Stimulated activated CD8-positive, alpha-beta memory T cell treated with anti-CD3 and anti-CD28 coated beads, Interleukin-4, amount 100 ng/mL, for 1 hour (primary cell): ENCODE measurements at places on chromosomes 5 and 9.

DNA sequence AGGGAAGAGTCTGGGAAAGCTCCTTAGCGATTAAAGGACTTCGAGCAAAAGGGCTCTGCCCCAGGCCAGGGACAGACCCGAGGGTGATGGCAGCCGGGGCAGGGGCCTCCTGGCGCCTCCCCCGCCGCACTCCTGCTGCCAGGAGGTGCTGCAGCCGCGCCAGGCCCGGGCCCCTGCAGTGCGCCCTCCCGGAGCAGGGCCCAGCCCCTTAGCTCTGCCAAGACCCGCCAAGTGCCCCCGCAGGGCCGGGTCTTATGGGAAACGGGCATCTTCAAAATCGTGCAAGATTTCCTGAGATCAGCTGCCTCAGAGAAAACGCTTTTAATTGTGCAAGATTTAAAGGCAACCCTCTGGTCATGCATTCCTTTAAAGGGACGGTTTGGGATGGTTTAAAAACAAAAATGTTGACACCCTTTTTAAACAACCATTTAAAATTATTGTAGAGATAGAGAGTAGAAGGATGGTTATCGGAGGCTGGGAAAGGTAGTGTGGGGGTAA is 52.4 kb downstream of the CDC14B start:
- no peak for DNase-seq

DNA sequence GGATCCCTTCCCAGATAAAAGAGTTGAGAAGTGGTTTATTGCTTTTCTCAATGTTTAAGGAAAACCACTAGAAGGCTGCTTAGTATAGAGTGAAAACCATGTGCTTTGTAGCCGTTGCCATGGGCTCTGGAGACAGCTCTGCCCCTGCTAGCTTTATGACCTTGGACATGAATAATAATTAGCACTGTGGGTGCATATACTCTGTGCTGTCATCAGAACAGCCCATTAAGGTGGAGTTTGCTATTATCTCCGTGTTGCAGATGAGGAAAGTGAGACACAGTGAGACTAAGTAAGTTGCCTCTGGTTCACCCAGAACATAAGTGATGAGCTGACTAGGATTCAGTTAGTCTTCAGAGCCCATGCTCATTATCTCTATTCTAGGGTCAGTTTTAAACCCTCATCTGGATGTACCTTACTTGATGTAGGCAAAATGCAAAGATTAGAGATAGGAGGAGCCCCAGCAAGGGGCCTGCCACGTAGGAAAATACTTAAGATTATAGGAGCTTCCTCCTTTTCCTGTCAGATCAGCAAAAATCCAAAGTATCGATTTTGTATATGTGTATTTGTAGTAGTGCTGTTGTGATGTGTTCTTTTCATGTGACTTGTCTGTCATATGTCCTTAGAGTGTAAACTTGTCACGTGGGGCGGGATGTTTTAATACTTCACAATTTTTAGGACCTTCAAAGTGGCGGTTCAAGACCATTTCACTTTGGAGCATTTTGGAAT is 102.5 kb downstream of the TLE4 start:
- DNase-seq: no peak

DNA sequence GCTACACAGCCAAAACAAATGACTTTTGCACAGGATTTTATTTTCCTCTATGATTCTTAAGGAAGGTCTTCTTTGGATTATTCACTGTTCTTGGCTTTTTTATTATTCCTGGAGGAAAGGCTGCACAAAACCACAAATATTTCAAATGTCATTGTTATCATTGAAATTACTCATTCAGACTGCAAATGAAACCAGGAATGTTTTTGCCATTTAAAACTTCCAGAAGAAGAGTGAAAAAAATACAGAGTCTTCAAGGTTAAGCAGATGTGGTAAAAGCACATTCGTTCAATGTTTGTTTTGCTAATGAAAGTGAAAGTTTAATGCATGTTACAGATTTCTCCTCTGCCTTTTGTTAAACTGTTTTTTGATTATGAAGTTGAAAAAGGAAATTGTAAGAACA is 238.2 kb downstream of the TLE4 start:
- DNase-seq: no peak

DNA sequence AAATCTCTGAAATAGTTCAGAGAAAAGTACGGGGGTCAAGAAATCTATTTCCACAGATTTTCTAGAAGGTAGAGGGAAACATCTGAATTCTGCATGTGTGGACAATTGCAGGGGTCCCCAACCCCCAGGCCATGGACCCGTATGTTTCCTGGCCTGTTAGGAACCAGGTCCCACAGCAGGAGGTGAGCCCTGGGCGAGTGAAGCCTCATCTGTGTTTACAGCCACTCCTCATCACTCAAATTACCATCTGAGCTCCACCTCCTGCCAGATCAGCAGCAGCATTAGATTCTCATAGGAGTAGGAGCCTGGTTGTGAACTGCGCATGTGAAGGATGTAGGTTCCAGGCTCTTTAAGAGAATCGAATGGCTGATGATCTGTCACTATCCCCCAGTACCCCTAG is 200.5 kb upstream of the EDIL3 start:
- no peak for DNase-seq

DNA sequence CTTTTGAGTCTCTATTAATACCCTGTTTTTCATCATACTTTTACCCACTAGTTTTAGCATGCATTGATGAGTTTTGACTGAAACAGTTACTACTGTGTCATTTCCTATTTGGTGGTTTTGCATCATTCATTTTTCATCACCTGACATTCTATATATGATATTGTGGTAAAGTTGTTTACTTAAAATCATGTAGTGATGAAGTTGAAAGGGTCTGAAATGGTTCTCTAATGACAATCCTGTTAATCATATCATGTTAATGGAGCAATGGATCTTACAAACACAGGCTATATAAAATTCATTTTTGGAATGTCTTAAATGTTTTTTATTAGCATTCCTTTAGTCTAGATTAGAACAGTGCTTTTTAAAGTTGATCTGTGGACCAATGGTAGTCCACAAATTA is 84.1 kb downstream of the ERBIN start:
- no peak for DNase-seq

DNA sequence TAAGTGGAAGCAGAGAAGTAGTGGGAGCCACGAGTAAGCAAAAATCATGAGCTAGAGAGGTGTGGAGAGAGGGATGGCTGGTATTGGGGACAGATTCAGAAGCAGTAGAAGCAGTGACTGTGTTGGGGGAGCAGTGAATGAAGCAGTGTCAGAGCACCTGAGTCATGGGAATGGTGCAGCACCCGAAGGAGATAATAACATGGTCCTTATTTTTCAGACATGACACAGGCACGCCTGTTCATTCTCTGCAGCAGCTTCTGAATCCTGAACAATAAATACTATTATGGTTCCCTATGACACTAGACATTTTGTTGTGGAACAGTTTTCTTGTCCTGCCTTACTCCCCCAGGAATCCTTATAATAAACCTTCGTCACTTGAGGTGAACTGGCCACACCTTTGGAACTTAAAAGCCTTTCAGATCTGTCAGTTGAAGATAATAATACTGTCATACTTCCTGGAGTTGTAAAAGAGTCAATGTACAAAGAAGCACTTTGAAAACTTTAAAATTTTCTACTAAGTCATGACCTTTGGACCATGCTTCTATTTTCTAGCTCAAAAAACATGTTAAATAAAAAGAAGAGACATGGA is 7.0 kb upstream of the RASA1 start:
- no peak for DNase-seq

GRCh38 chr9:13817754-13818278 is 496.1 kb downstream of the NFIB start:
- no peak for DNase-seq

DNA sequence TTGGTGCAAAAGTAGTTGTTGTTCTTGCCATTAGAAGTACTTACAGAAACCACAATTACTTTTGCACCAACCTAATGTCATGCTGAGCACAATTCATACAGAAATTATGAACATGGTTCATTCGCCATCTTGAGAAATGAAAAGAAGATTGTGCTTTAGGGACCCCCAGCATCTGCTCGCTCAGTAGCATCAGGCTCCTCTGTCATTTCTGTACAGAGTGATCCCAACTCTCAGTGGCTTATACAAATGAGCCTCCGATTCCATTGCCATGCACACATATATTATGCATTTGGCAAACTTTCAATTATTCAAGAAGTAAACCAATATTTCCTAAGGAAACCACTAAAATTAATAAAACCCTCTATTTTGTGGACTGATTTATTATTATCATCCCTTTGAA is 266.2 kb downstream of the MED10 start:
- no peak for DNase-seq

- no peak for DNase-seq
These were observed 13.9 kb upstream of the SELENOP start for GRCh38 chr5:42825422-42826148.

- DNase-seq: no peak
These were observed 139.4 kb upstream of the SLC12A2 start for GRCh38 chr5:127944125-127944524.

DNA sequence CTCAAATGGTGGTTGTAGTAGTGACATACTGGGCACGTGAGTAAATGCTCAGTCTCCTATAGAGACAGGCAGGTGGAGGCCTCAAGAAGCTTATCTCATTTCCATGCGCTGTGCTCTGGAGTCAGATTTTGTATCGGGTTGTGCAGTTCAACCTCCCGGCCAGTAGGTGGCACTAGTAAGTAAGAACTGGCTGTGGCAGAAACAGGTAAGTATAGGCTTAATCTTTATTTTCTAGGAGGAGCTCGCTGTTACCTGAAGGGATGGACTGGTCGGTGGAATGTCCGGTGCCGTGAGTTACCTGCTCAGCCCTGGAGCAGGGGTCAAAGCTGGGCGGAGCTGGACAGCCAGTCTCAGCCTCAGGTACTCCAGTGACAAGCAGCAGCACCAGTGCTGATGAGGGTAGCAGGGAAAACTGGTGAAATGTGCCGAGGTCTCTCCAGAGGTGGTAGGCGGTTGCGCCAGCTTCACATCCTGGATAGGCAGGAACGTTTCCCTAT is 880.1 kb upstream of the SEMA6A start:
- no peak for DNase-seq
